ENCODE measurements at places on chromosomes 3 and 15.

DNA sequence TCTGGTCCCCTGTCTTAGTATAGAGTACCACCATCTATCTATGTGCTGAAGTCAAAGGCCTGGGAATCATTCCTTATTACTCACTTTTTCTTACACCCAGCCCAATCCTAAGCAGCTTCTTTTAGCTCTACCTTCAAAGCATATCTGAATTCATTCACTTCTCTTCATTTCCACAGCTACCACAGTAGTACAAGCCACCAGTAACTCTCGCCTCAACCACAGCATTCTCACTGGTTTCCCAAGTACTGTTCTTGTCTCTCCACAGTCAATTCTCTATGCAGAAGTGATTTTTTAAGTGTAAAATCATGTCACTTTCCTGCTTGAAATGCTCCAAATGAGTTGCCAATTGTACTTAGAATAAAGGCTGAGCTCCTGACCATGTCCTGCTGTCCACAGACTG is 401.7 kb downstream of the OXSM start:
- DNase-seq = no peak

GRCh38 chr3:185649414-185649813 is 63.3 kb downstream of the SENP2 start:
- DNase-seq = no peak

GRCh38 chr3:140748903-140749302 is 71.0 kb downstream of the TRIM42 start:
- DNase-seq = no peak

- no peak for DNase-seq
These were observed 26.3 kb downstream of the SCN11A start for GRCh38 chr3:39025222-39025970.

- DNase-seq = no peak
These were observed 95.9 kb downstream of the FLNB start for GRCh38 chr3:58104151-58104550.

DNA sequence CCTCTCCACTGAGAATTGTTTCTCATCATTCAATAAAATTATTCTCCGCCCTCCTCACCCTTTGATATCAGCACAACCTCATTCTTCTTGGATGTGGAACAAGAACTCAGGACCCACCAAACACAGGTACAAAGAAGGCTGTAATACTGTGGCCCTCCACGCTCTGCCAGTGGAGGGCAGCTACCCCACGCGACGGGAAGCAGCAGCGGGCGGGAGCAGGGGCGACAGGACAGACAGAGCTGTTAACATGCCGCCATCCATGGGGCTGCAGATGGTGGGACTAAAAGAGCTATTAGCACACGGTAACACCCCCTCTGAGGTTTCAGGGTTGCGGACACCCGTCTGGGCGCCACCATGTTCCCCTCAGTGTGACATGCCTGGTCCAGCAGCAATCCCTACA is 37.5 kb downstream of the EMC4 start:
- no peak for DNase-seq

DNA sequence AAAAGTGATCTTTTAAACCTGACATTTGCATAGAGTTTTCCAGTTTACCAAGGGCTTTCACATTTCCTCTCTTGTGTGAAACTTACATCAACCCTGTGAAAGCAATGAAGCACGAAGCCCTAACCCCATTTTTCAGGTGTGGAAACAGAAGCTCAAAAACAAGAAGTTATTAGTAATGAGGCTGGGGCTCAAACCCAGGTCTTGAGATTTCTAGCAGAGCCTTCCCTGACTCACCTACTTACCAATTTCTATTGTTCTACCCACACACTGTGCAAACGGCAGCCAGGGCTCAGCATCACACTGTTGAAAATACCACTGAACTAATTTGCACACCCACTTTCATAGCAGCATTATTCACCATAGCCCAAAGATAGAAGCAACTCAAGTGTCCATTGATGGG is 117.8 kb upstream of the IGF1R start:
- no peak for DNase-seq

- no peak for DNase-seq
These were observed 74.8 kb downstream of the SNTN start for GRCh38 chr3:63727233-63727632.

DNA sequence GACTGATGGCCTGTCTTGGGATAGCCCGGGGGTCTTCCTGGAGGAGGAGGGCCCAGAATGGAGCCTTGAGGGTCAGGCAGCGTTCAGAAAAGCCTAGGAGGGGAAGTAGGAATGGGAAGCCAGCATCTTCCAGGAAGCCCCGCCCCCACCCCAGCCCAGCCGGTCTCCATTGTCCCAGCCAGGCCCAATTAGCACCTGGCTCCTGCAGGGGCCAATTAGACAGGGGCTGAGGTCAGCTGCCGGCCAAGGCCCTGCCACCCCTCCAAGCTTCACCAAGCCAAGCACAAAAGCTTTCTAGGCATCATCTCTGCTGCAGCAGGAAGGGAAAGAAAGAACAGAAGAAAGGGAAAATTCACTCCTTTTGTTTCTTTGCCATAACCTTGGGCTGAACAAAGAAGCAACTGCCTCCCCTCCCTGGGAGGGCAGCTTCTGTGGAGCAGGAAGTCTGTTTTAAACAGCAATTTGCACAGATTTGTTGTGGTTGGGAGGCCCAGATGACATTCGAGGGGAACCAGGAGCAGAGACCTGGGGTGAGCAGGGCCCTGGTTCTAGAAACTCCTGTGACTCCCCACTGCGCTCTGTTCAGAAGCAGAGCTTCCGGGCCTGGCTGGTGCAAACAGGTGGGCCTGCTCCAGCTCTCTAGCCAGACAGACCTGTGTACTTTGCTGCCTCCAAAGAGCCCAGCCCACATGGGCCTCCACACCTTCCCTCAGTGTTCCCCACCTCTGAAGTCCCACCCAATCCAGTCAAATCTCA is 47.7 kb downstream of the CYP11A1 start:
- DNase-seq = no peak

DNA sequence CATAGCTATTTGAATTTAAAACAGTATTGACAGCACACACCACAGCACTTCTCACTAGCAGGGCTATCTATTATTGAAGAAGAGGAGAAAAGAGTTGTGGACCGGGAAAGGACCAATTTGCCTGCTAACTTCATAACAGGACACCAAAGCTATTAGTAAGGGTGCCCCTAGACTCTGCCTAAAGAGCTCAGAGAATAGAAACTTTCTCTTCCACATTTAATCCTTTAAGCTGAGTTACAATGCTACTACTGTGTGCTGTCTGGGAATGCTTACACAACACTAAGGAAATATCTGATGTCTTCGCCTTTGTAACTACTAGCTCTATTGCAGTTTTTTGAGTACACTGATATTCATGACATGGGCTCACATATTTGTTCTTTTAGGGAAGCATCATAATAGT is 13.5 kb upstream of the AADAC start:
- no peak for DNase-seq

DNA sequence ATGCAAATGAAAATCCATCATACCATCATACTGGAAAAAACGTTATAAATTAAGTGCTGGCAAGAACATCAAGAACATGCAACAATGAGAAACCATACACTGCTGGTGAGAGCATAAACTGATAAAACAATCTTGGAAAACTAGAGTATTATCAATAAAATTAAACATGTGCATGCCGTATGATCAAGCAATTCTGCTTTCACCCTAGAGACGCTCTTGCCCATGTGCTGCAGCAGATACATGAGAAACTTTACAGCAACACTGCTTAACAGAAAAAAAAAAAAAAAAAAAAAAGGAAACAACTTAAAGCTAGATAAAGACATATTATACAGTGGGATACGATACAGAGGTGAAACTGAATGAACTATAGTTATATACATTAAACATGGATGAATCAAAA is 21.8 kb downstream of the SPG11 start:
- no peak for DNase-seq

- DNase-seq = no peak
These were observed 37.3 kb downstream of the FSD2 start for GRCh38 chr15:82768414-82769054.

- no peak for DNase-seq
These were observed 131.8 kb downstream of the FOXB1 start for GRCh38 chr15:60135961-60136360.

DNA sequence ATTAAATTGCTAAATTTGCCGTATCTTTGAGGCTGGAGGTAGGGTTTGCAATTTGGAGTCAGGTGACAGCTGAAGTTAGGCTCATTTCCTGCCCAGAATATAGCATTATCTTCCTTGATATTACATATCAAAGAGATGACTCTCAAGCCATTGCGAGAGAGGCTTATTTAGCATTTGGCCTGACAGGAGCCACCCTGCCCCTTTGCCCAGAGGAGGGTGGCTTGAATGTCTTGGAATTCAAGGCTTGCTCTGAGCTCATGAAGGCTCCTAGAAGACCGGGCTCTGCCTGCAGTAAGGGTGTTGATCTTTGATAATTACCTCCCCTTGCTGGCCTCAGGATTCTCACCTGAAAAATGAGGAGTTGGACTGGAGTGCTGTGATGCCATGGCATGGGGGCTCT is 251.4 kb upstream of the C2CD4B start:
- no peak for DNase-seq

DNA sequence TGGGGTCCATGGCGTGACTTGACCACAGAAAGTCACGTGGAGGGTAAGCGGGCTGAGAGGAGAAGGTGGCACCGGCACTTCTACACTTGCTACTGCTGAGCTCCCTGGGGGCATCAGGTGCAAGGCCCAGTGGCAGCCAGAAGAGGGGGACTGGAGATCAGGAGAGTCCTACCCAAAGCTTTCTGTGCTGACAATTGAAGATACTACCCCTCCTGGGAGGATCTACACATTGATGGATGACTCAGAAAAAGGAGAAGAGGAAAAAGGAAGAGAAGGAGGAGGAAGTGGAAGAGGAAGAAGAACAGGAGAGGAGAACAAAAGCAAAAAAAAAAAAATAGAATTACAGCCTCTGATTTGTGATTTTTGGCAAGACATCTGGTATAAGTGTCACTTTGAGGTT is 41.2 kb downstream of the MYO5C start:
- DNase-seq = no peak

GRCh38 chr15:39124155-39124552 is 456.7 kb upstream of the THBS1 start:
- DNase-seq = no peak

DNA sequence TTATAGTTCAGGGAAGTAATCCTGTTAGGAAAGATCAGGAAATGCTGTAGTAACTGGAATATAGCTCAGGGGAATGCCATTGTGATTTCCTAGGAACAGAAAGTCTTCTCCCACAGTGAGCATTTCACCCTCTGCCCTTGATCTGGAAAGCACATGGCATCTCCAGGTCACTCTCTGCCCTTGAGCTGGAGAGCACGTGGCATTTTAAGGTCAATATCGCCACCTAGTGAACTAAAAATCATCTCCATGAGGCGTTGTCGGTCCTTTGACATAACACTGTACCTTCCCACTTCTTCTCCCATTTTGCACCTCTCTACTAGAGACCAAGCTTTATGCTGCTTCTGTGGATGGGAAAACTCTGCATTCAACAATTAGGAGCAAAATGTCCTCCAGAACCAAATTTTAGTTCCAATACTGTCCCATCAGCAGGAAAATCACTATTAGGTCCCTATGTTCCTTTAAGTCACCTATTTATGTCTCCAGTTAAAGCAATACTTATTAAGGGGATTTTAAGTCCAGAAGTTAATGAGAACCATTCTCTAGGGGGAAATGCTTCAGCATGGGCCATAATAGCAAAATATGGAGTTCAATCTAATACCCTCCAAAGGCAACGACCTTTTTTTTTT is 54.7 kb upstream of the GK5 start:
- peak; percentile 51 for DNase-seq

GRCh38 chr15:46315434-46315833 is 680.6 kb downstream of the SQOR start:
- DNase-seq = no peak

DNA sequence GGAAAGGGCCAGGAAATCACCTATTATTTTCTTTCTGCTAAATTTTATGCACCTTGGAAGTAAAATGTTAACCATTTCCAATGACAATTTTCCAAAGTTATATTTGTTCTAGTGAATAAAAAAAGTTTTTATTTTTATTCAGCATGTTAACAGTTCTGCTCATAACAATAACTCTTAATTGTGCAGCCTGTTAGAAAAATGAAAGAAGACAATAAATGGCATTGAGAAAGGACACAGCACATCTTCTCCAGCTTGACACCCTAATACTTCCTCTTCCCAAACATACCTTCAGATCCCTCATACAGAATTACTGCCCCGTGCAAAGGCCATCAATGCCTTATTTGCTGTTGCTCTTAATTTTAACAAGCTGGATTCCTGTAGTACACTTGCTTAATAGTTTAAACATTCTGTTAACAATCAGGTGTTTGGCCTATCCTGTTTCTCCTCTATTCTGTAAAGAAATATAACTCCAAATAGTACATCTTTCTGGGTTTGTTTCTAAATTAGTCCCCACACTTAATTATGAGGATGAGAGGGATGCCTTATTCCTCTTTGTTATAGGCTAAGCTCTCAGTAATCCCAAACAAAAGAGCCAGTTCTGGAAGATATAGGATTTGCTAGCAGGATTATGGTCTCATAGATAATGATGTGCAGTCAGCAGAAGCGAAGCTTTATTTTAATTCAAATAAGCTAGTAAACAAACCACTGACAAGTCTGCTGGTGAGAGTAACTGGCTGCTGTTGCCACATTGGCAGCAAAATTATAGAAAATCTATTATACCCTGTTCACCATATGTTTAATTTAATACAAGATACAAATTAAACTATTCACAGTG is 19.2 kb upstream of the SOX2 start:
- no peak for DNase-seq

DNA sequence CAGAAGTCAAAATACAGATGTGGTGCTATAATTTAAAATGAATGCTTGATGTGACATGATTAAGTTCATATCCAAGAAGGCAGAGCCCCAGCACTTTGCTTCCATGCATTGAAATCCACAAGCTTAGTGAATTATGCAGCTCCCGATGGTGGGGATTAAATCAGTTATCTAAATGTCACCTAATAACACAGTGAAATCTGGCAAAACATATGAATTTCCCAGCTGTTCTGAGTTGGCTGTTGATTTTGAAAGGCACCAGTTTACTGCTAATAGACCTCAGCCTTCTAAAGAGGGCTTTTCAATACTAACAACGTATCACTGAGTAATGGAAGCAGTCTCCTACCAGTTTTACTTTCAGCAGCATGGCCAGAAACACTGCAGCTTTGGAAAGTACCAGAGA is 19.8 kb upstream of the CRBN start:
- DNase-seq = no peak

- no peak for DNase-seq
These were observed 282.0 kb upstream of the VEPH1 start for GRCh38 chr3:157785102-157785826.

GRCh38 chr3:153130312-153130977 is 31.6 kb upstream of the RAP2B start:
- DNase-seq = no peak

- DNase-seq = no peak
These were observed 141.7 kb upstream of the MBNL1 start for GRCh38 chr3:152127058-152127457.

DNA sequence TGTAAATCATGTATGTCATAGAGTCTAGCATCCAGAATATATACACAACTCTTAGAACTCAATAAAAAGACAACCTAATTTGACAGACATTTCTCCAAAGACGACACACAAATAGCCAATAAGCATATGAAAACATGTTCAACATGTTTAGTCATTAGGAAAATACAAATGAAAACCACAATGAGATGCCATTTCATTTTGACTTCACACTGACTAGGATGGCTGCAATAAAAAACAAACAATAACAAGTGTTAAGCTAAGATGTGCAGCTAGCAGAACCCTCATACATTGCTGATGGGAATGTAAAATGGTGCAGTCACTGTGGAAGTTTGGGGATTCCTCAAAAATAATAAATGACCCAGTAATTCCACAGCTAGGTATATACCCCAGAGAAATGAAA is 16.4 kb downstream of the SPG11 start:
- DNase-seq = no peak

GRCh38 chr15:47746516-47746915 is 29.2 kb downstream of the SEMA6D start:
- no peak for DNase-seq

- no peak for DNase-seq
These were observed 3.9 kb upstream of the CHSY1 start for GRCh38 chr15:101255615-101256241.

Data from right renal pelvis (tissue), 4 donors.